Thyroid gland (tissue), 4 donors: ENCODE measurements at places on chromosomes 2 and 18. TPM values are rescaled to one million over a fixed set of nuclear protein-coding genes. Genes with fewer than 3 reads are reported as not detected.
A peak's percentile ranks its signal among the peaks of the same experiment; 100 is the strongest.

HNMT gene
- 26.2 TPM for total RNA-seq

CAVIN2 gene
- total RNA-seq: 147 TPM

GRCh38 chr2:157256626-157257025 lies 879 bp upstream of the GALNT5 start:
- H3K27me3 ChIP-seq: no peaks in the 10 kb centered on the region
- peaks cover 11% of the 10 kb centered on the region for H3K4me1 ChIP-seq
- H3K4me3 ChIP-seq: no peak overlapping the region
- DNase-seq: no peak
- H3K36me3 ChIP-seq: no peaks in the 10 kb centered on the region
- H3K27ac ChIP-seq: no peak overlapping the region

DNA sequence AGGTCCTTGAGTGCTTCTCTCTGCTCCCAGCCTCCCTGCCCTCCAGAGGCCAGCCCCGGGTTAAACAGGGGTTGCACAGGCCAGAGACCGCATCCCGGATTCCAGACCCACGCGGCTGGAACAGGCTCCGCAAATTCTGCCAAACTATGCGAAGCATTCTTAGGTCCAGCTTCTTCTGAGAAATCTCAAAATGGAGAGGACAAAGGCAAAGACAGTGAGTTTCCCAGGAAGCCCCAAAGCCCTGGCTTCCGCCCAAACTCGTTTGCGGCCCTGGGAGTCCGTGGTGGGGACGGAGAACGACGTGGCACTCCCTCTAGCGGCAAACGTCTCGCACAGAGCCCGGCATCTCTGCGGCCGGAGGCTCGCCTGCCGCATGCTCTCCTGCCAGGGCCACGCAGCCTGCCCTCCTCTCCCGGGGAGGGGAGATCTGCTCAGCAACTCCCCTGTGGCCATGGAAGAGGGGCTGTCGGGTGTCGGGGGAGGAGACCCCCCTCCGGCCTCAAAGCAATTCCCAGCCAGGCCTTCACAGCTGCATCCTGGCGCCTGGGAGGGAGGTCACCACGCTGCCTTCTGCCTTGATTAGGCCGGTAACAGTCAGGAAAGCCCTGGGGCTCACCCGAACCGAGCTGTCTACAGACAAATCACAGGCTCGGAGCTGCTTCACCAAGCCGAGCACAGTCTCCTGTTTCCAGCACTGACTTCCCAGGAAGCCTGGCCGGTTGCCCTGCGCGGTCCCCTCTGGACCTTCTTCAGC lies 33.4 kb upstream of the KLHL29 start:
- peak; percentile 73 for DNase-seq
- no peaks in the 10 kb centered on the region for H3K27me3 ChIP-seq
- no peaks in the 10 kb centered on the region for H3K36me3 ChIP-seq
- H3K4me3 ChIP-seq: no peak overlapping the region

DPP10 gene
- not detected for total RNA-seq

- no peak overlapping the region for H3K4me3 ChIP-seq
- H3K27me3 ChIP-seq: no peaks in the 10 kb centered on the region
- H3K4me1 ChIP-seq: peaks cover 10% of the 10 kb centered on the region
- no peaks in the 10 kb centered on the region for H3K36me3 ChIP-seq
Observed at GRCh38 chr2:160200921-160201320, 849 bp upstream of the ITGB6 start.

GRCh38 chr18:7757175-7757574 lies 190.1 kb downstream of the PTPRM start:
- H3K27ac ChIP-seq: no peak overlapping the region
- no peak for DNase-seq
- H3K27me3 ChIP-seq: no peaks in the 10 kb centered on the region
- no peak overlapping the region for H3K4me3 ChIP-seq
- H3K36me3 ChIP-seq: no peaks in the 10 kb centered on the region
- H3K4me1 ChIP-seq: peaks cover 45% of the 10 kb centered on the region

UCN gene
- total RNA-seq: 2.5 TPM

YPEL5 gene
- 101 TPM for total RNA-seq

- peaks cover 4% of the 10 kb centered on the region for H3K27me3 ChIP-seq
- no peaks in the 10 kb centered on the region for H3K36me3 ChIP-seq
- H3K4me3 ChIP-seq: no peak within 1 kb of the TSS
Observed at GRCh38 chr18:74457043-74457724, at the start of gene DIPK1C. Gene DIPK1C (minus strand): TSS chr18:74457308. CDS start chr18:74457259, 49 bp downstream.

DNA sequence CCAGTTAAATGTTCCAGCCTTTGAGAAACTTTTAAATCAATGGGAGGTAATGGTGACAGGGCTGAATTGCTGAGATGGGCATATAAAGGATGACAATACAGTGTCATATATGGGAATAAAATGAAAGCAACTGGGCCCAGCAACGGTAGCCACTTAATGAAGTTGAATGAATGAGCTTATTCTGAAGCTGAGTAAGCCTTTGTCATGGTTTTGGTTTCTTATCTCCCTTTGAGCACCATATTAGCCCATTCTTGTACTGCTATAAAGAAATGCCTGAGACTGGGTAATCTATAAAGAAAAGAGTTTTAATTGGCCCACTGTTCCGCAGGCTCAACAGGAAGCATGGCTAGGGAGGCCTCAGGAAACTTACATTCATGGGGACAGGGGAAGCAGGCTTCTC lies 3.5 kb upstream of the THUMPD2 start:
- no peaks in the 10 kb centered on the region for H3K27me3 ChIP-seq
- H3K27ac ChIP-seq: no peak overlapping the region
- H3K4me3 ChIP-seq: no peak overlapping the region
- peaks cover 12% of the 10 kb centered on the region for H3K4me1 ChIP-seq

DNA sequence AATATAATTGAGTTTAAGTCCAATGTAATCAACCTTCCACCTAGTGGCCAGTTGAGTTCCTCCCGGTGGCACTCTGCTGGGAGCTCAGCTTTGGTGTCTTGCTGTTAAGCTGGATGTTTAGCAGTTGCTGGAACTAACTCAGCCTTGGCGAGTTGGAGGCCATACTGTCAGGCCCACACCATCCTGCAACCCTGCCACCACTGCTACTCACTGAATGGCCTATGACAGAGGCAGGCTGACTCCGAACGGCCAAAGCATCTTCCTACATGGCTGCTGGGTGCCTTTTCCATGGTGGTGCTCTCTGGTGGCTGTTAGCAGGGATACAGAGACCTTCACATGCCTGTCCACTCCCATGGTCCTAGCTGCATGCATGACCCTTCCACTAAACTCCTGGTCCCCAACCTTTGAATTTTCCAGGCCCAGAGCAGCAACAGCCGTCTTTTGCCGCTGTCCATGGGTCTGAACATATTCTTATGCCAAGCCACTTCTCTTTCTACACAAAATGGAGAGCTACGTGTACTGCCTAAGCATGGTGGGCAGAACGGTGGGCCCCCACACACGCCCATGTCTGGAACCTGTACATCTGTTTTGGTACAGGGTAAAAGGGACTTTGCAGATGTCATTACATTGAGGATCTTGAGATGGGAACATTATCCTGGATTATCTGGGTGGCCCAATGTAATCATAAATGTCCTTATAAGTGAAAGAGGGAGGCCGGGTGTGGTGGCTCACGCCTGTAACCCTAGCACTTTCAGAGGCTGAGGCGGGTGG lies 15.0 kb upstream of the TRAF3IP1 start:
- H3K36me3 ChIP-seq: no peaks in the 10 kb centered on the region
- DNase-seq: no peak
- no peak overlapping the region for H3K27ac ChIP-seq
- no peaks in the 10 kb centered on the region for H3K27me3 ChIP-seq
- peaks cover 6% of the 10 kb centered on the region for H3K4me1 ChIP-seq

GRCh38 chr2:219401606-219402005 lies 13.9 kb upstream of the DNPEP start:
- no peak overlapping the region for H3K4me3 ChIP-seq
- no peaks in the 10 kb centered on the region for H3K36me3 ChIP-seq
- H3K27ac ChIP-seq: no peak overlapping the region
- H3K27me3 ChIP-seq: no peaks in the 10 kb centered on the region

DNA sequence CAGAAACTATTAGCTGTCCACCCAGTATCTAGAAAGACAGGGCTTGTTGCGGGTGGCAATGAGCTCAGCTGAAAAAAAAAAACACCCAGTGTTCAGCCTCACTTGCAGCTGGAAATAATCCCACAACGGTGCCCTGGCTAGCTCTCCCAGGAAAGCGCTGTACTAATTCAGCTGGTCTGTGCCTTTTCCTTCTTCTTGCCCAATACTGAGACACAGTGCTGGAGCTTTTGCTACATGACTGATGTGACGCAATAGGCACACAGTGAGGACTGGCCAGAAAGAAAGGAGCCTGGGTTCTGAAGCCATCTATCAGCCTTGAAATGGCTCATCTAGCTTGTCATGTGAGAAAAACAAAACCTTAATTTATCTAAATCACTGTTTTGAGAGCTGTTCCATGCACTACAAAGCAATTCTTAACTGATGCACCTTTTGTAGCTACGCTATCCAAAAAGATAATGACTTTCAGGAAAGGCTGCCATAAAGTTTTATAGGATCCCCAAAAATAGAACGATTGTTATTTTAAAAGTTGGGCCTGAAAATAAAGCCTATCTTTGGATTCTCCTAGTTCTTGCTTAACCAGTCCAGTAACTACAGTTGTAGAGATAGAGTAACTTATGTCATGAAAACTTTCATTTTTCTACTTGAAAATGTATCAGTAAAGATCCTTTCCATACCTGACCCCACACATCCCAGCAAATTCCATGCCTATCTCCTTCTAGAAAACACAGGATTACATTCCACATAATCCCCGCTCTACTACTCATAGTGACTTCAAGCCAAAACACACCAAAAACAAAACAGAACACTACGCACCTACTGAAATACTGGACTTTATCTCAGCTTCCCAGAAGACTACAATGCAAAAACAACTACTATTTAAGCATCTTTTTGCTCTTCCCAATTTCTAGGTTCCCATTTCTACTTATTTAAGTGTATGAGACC lies 15.9 kb downstream of the KIDINS220 start:
- no peak overlapping the region for H3K27ac ChIP-seq
- H3K36me3 ChIP-seq: peaks cover 4% of the 10 kb centered on the region
- H3K4me3 ChIP-seq: no peak overlapping the region
- peak; percentile 8 for DNase-seq

DNA sequence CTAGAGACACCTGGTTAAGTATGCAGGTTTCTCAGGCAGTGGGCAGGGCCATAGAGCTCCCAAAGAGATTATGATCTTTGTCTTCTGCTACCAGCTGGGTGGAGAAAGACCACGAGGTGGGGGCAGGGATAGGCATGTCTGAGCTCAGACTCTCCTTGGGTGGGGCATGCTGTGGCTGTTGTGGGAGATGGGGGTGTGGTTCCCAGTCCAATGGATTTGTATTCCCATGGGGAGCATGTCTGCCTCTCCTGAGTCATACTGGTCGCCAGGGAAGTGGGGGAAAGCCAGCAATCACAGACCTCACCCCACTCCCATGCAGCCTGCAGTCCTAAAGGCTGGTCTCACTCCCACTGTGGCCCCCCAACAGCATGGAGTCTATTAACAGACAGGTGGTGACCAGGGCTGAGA lies 31.4 kb upstream of the RHOB start:
- peaks cover 16% of the 10 kb centered on the region for H3K4me1 ChIP-seq
- H3K27me3 ChIP-seq: no peaks in the 10 kb centered on the region
- DNase-seq: no peak
- H3K4me3 ChIP-seq: no peak overlapping the region

GRCh38 chr18:79438898-79439627 lies 43.3 kb downstream of the NFATC1 start:
- H3K4me1 ChIP-seq: no peaks in the 10 kb centered on the region
- no peaks in the 10 kb centered on the region for H3K27me3 ChIP-seq
- no peak overlapping the region for H3K27ac ChIP-seq
- DNase-seq: no peak

EFEMP1 gene
- 821 TPM for total RNA-seq

DNA sequence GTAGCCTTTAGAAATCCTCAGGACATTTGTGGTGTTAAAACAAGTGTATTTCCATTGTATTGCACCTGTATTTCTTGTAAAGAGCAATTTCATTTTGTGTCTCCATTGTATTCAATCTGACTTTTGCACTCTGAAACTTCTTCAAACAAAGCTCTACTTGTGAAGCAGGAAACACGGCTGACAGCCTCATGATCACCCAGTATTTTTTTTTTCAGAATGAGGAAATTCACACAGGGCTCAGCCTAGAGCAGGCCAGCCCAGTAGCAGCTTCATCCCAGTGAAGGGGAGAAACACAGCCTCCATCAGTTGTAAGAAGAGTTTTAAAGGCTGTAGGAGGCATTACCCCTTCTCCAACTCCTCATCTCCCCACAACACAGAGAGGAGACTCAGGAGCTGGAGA lies 175.9 kb upstream of the KLHL29 start:
- H3K4me3 ChIP-seq: no peak overlapping the region
- no peak overlapping the region for H3K27ac ChIP-seq
- H3K4me1 ChIP-seq: no peaks in the 10 kb centered on the region
- no peaks in the 10 kb centered on the region for H3K36me3 ChIP-seq
- H3K27me3 ChIP-seq: no peaks in the 10 kb centered on the region
- DNase-seq: no peak

LRRTM1 gene
- total RNA-seq: 1.5 TPM

DNA sequence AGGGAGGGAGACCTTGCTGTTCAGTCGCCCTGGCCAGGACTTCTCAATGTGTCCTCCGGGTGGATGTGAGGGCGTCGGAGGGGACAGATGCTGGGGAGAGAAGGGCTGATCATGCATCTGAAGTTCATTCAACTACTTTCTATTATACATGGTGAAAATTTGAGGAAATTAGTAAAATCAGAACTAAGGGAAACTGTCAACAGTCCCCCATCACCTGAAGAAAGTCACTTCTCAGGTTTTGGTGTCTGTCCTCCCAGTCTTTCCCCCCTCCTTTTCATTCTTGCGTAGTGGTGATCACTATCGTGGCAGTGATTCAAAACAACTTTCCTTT lies 17.4 kb upstream of the ACKR3 start:
- H3K27ac ChIP-seq: no peak overlapping the region
- no peak for DNase-seq
- H3K27me3 ChIP-seq: no peaks in the 10 kb centered on the region
- no peaks in the 10 kb centered on the region for H3K36me3 ChIP-seq

DNA sequence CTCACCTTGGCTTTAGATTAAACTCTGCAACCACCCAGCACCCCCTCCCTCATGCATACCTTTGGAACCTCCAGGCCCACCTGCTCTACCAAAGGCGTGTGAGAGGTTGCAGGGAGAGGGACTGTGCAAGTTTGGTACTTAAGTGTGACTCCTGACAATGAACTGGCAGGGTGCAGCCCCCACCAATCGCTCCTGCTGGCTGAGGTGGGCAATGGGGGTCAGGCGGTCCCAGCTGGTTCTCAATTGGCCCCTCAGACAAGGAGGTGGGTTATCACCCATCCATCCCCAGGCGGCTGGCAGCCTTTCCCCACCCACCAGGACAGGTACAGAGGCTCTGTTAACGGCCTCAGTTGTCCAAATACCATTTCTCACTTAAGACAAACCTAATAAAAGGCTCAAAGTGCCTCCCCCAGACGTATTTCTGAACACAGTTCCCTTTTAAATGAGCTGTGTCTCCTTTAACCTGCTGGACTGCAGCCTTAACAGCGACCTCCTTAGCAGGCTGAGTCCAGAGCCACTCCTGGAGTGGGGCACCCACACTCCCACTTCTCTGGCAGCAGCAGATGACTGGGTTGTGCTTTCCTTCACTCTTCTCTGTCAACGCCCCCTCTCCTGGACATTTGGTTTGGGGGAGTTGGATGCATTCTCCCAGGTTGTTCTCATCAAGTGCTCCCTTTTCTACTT lies 169.2 kb upstream of the SMAD2 start:
- no peak overlapping the region for H3K27ac ChIP-seq
- no peaks in the 10 kb centered on the region for H3K27me3 ChIP-seq
- peak; percentile 39 for DNase-seq
- H3K36me3 ChIP-seq: no peaks in the 10 kb centered on the region
